ENCODE measurements at places on chromosomes 12 and 14. TPM values are rescaled to one million over a fixed set of nuclear protein-coding genes. Genes with fewer than 3 reads are reported as not detected.
A peak's percentile ranks its signal among the peaks of the same experiment; 100 is the strongest.

DNA sequence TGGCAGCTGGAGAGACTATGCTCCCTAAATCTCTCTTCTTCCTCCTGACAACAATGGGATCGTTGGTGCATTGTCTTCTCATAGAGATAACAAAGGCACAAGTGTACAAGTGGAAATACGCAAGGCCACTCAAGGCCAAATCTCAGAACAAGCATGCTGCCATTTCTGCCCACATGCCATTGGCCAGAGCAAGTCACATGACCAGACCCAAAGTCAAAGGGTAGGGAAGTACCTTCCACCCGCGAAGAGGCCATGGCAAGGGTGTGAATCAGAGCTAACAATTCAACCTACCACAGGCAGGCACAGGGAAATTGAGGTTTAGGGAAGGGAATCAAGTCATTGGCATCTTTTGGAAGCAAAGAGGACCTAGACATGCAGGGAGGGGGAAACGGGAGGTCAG, 38.5 kb upstream of the IGF1 start:
- no peaks in the 10 kb centered on the region for H3K36me3 ChIP-seq
- no peaks in the 10 kb centered on the region for H3K27me3 ChIP-seq
- H3K4me1 ChIP-seq, result no peaks in the 10 kb centered on the region
- no peak overlapping the region for H3K4me3 ChIP-seq
- no peak for DNase-seq
- H3K27ac ChIP-seq, result no peak overlapping the region

DNA sequence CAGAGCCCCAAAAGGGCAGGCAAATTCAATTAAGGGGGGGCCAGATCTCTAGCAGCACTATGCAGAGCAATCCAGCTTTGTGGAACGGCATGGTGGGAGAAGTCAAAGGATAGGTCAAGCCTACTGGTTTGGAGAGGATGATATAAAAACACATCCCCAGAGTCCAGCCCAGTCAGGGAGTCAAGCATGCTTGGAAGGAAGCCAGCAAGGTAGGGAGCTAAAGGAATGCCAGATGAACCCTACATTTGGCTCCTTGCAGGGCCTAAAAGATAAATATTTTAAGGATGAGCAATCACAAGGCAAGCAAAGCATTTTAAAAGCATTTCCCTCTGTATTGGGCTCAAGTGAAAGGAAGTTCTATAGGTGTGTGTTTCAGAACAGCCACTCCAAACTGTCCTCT, 21.4 kb downstream of the KCTD10 start:
- H3K4me3 ChIP-seq, result no peak overlapping the region
- H3K36me3 ChIP-seq, result no peaks in the 10 kb centered on the region
- no peak for DNase-seq
- H3K27me3 ChIP-seq, result no peaks in the 10 kb centered on the region

DNA sequence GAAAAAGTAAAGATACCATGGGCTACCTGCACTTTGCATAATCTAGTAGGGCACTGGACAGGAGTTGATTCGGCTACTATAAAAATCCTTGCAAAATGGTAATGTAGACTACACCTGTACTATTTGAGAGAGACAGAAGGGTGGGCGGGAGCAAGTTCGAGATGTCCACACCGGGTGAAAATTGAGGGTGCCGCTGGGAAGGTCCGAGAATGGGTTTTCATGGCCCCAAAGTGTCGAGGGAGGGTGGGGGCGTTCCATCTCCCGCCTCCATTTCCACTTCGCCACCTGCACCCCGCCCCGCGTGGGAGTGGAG, 648 bp downstream of the SNX6 start:
- no peak for DNase-seq
- H3K27ac ChIP-seq, result peak overlapping the region; percentile 96
- no peaks in the 10 kb centered on the region for H3K4me1 ChIP-seq

DNA sequence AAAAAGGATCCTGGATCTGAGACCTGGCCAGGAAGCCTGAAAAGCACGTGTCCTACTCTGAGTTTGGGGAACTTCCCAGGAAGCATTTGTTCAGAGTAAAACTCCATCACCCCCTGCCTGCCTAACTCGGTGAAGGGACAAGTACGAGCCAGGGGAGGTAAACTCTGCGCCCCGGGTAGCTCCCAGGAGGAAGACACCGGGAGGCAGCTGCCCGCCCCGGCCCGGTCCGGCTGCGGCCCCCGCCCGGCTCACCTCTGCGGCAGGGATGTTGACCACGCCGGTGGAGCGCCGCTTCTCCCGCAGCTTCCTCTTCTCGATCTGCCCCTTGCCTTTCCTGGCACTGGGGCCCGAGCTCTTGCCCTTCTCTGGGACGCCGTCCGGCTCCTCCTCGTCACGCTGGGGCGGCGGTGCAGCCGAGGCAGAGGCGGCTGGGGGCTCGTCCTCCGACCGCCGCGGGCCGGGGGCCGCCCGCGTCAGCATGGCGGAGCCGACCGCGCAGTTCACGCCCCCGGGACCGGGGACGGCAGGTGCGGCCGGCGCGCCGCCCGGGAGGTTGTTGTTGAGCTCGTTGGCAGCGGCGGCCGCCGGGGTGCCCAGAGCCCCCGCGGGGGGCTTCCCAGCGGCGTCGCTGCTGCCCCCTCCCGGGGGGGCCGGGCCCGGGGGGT, 1.2 kb downstream of the PAWR start:
- H3K4me3 ChIP-seq, result peak overlapping the region; percentile 98
- no peaks in the 10 kb centered on the region for H3K36me3 ChIP-seq
- DNase-seq, result no peak
- H3K27ac ChIP-seq, result peak overlapping the region; percentile 98

- no peaks in the 10 kb centered on the region for H3K4me1 ChIP-seq
- no peak overlapping the region for H3K27ac ChIP-seq
- no peak for DNase-seq
- H3K27me3 ChIP-seq, result no peaks in the 10 kb centered on the region
- H3K36me3 ChIP-seq, result no peaks in the 10 kb centered on the region
Measured at GRCh38 chr12:94811611-94812010, 161.3 kb upstream of the TMCC3 start.

ANKRD9 gene
- 24.9 TPM for total RNA-seq
